ENCODE measurements at places on chromosomes 13 and 19.

- DNase-seq, result no peak
These were observed 57.5 kb downstream of the CPAMD8 start for GRCh38 chr19:16969135-16969534.

GRCh38 chr19:42108527-42109389 is 23.5 kb downstream of the POU2F2 start:
- peak; percentile 76 for DNase-seq

DNA sequence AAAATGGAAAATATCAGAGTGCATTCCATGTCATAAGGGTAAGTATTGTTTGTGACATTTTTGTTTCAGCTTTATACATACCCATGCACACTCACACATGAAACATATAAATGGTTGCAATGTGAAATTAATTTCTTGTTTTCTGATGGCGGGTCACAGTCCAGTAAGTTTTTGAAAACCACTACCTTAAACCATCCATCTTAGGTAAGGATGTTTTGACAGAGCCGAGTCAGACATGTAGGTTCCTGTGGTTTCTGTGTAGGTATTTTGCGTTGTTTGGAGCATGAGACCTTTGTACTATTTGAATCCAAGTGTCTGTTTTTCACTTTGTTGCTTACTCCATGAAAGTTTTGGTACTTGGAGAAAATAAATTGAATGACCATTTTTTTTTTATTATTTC is 121.7 kb downstream of the B3GLCT start:
- DNase-seq, result peak; percentile 15

DNA sequence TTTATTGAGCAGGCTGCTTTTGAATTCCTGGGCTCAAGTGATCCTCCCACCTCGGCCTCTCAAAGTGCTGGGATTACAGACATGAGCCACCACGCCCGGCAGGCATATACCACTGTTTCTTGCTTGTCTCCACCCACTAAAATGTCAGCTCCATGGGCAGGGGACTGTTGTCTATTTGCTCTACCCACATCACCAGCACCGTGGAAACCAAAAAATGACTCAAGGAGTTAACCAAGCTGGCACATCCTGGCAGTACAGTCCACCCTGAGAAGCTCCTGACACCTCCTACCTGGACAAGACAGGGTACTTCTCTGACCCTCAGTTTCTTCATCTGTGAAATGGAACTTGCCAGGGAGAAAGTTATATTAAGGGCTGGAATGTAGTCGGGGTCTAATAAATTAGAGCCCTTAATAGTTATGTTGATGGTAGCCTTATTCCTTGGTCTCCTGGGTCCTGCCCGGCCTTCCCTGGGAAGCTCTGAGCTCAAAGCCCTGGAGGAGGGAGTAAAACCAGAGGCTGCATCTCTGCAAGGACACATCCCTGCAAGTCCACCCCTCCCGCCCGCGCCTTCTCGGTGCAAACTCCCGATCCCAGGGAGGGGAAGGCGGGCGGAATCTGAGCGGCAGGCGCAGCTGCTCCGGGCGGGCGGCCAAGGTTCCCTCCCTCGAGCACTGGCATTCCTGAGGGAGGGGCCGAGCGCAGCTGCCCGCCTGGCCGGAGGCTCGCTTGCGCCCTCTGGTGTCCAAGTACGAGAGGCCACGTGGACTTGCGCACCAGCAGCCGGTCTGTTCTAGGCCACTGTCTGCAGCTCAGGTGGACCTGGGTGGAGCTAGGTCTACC is 14.1 kb downstream of the RDH8 start:
- DNase-seq, result peak; percentile 76

DNA sequence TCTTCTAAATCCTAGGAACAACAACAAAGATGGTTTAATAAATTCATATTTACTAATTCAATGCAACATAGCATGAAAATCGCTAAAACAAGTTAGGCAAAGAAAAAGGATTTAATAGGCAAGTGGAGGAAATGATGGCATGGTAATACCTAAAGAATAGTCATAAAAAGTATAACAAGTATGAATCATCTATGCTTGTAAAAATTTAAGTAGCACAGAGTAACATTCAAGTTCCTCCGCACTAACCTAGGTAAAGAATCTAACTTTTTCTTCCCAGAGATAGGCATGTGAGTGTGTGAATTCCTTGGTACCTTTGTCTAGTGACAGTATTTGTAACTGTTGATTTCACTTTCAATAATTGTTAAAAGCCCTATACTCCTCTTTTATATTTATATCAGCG is 42.6 kb downstream of the RCBTB2 start:
- DNase-seq, result no peak
